ENCODE measurements at places on chromosomes 11 and 22.

DNA sequence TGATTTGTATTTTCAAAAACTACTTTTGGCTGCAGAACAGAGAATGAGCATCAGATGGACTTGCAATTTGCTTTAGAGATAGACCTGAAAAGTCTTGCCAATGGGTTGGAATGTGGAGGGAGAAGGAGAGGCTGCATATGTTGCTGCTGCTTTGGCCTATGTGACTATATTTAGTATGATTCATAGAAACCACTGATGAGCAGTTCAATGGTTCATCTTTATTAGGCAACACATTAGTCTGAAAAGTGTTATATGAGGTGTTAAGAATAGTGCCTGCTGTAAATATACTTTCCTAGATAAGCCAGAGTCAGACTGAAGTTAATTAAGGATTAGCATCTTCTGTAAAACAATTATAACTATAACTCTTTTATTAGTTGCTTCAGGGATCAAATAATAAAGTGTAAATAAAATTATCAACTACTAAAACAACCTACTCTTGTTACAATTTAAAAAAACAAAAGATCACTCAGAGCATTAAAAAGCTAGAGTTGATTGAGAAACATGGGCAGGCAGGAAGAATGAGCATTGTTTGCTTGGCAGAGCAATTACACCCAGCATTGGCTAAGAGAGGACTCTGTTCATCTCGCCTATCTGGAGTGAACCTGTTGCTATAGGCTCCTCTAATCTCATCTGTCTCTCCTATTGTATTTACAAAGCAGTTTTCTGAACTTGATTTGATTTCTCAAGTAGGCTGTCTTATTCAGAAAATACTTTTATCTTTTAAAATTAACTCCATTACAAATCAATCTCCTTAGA, 36.3 kb downstream of the HORMAD2 start:
- DNase-seq: no peak

GRCh38 chr11:76760236-76760635, 22.9 kb upstream of the TSKU start:
- no peak for DNase-seq

GRCh38 chr22:45285263-45286058, 712 bp downstream of the UPK3A start:
- no peak for DNase-seq

DNA sequence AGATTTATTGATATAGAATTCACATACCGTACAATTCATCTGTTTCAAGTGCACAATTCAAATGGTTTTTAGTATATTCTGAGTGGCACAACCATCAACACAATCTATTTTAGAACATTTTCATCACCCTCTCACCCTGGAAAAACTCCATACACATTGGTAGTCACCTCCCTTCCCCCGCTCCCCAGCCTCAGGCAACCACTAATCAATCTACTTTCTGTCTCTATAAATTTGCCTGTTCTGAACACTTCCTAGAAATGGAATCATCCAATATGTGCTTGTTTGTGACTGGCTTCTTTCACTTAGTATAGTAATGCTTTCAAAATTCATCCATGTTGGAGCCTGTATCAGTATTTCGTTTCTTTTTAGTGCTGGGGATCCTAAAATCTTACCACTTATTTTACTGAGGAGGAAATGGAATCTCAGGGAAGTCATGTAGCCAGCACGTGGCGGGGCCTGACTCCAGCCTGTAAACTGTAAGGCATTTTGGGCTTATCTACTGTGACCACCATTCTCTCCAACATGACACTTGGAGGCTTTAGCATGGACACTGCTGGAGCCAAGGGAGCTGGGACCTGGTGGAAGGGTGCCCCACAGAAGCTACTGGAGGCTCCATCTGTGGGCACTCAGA, 905 bp upstream of the UCP3 start:
- no peak for DNase-seq

DNA sequence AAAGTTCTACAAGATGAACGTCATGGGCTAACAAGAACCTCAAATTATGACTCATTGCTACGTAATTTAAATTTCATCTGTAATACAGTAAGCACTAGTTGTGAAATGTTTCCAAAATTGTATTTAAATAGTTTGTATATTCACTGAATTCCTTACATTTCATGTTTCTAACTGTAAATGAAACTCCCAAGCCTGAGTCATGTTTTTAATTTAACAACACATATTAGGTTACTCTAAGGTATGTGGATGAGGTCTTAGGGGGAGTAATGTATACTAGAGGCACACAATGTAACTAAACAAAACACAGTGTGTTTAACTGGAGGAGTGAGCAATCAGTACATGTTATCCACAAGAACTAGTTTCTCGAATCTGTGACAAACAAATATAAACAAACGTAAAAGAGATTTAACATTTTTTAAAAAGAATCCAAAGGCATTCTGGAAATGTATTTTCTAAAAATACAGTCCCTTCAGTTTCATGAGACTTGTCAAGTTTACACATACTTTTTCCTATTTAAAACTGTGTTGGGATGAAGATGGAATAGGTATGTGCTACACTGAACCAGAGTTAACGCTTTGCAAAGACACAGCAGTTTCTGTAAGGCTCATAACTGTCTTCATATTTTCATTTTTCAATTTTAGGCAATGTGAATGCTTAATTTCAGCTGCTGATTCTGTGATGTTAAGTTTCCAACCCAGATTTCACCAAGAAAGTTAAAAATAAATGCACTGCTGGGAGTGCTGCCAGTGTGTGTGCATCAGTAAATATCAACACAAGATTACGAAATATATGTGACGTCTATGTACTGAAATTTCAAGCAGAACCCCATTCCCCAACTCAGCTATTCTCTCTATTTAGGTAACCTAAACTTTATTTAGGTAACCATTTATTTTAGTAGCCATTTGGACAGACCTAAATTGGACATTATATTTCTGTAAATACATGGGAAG, 52.6 kb downstream of the PITPNB start:
- DNase-seq: no peak
